ENCODE measurements at places on chromosomes 1 and 21.

DNA sequence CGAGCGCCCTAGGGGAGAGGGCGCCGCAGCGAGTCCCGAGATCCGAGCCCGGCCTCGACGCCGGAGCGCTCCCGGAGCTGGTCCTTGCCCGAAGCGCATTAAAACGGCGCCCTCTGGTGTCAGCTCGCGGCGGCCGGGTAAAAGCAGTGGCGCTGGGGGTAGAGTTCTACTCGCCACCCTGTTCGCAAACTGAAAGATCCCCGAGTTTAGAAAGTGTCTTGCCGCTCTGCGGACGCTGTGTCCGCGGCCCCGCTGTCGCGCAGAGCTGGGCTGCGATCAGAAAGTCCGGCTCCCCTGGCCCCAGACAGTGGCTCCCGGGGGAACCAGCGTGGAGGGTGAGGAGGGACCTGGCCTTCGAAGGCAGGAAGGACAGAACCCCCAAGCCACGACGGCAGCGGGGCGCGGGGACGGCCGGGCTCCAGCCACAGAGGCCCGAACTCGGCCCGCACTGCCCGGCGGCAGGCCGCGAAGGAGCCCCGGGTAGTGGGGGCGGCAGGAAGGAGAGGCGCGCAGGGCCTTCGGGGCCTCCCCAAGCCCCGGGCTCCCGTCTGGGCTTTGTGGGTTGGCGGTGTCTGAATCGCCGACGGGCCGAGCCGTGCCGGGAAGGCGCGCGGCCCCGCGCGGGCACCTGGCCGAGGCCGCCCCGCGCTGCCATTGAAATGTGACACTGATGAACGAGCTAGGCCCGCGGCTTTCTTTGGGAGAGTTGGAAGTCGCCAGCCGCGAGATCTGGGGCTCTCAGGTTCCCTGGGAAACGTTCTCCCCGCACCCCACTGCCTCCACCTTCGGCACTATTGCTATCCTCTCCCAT, 39.1 kb upstream of the NFIA start:
- peak; percentile 88 for DNase-seq

GRCh38 chr1:213623064-213623581, 364.6 kb upstream of the PROX1 start:
- DNase-seq: no peak

GRCh38 chr1:245177071-245177900, 22.5 kb downstream of the KIF26B start:
- DNase-seq: no peak

DNA sequence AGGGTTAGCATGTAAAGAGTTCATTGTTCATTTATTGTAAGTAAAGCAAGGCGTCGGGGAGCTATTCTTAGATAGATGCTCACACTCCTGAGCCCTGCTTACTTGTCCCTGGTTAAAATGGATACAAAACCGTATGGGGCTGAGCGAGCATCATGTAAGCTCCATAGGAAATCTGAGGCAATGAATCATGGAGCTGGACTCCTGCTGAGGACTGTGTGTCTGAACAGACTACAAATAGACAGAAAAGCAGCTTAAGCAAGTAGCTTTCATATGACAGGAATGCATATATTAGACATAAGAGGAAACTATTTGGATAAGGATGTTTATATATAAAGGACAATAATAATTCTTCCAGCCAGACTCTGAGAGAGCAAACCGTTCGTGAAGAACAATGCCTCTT, 604.9 kb upstream of the PTBP2 start:
- DNase-seq: no peak

- no peak for DNase-seq
These were observed 91.7 kb downstream of the TPR start for GRCh38 chr1:186283374-186283773.

DNA sequence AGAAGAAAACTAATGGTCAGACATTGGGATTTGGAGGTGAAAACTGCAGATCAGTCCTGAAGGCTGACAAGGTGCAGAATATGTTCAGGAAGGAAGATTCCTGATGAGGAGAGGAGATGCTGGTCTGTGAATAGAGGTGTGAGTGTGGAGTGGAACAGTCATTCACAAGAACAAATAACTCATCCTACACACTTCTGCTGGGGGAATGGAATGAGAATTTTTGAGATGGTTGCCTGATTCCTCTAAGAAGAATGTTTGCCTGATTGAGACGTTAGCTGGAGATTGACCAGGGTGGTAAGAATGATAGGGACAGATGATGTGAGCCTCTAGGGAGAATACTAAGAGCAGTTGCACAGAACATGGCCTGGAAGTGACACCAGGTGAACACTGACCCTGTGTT, 4.1 kb downstream of the S100A7 start:
- no peak for DNase-seq

DNA sequence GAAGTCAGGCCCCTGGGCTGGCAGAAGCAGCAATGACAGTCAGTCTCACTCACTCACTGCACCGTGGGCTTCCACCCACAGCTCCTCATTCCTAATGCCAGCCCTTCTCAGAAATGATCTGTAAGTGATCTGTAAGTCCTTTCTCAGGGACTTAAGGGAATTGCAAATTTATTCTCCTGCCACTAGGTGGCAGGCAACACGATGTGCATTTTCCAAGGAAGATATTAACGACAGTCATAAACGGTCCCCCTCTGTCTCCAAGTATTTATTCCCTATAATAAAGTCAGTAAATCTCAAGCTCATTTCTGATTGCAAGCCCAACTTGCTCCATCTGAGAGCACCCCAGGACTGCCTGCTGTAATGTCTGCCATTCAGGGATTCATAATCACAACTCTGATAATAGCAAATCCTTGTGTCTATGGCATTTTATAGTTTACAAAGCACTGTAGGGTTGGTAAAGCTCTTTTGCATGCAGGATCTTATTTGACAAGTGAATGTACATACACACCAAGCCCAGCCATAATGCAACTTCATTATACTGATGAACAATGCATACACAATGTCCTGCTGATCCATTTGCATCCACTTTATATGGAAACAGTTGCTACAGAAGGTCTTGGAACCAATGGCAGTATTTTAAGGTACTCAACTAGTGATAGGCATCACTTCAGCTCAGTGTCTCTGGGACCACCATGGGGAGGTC, 380.5 kb upstream of the CAMK1G start:
- peak; percentile 34 for DNase-seq

DNA sequence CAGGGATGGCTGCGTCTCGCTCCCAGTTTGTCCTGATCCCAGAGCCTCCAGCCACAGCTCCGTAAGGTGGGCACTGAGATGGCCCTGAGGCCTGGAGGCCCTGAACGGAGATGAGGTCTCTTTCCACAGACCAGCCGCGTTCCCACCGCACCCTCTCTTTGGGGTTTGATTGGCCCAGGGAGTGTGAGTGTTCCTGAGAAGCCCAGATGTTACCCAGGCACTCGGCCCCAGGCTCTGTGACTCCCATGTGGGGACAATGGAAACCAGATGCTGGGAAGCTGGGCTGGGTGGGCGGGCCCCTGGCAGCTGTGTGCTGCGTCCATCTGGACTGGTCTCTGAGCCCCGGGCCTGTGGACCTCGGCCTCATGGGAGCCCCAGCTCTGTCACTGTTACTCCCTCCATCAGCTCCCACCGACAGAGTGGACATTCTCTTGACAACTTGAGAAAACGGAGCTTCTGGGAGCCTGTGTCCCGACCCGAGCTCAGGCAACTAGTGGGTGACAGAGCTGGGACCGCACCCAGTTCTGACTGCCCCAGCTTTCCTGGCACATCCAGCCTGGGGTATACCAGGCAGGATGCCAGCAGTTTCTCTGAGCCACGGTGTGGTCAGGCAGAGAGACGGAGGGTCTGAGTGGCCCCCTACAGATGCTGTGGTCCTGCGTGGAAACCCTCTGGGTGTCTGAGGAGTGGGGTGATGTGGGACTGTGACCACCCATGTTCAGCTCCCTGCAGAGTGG, 9.8 kb upstream of the COL6A1 start:
- no peak for DNase-seq

DNA sequence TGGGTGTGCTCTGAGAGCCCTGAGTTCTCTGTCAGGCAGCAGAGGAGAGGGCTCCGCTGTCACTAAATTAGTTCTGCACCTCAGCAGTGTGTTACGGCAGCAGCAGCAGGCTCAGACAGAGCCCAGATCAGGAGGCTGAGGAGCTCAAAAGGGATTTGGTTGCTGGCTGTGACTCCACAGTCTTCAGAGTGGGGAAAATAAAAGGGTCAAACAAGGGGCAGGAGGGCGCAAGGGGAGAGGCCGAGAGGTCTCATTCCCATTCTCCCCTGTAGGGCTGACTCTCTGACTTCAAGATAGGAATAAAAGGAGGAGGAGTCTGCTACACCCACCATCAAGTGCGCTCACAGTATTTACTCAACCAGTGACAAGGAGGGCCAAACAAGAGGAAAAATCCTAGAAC, 9.2 kb upstream of the SLC45A3 start:
- no peak for DNase-seq

DNA sequence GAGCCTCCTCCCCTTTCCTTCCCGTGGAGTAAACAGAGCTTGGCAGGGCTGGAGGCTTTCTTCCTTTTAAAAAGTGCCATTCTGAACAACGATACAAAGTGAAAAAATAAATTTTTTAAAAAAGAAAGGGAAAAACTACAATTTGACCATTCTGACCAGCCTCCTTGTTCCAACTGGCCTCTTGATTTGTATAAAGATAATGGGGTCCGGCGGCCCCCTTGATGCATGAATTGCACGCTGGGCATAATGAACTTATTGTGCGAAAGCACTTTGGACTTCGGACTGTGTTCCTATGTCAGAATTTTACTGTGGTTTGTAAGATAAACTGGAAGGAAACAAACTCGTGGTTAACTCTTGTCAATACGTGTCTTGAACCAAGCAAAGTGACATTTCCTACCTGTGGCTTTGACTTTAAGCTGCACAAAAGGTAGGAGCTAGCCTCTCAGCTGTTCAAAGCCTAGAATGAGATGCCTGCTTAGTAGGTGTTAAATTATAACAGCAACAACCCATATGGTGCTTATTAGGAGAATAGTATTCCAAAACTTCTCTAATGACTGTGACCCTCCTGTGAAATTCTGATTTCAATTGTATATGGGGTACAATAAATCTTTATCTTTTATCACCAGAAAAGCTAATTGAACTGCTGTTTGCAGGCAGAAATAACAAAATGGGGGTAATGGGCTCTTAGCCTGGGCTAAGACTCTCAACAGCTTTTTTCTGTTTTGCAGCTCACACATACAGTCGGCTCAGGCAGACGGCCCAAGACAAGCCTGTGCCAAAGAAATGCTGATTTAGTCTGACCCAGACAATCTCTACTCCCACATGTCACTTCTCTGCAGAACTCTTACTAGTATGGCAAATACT, 9.3 kb downstream of the IRF2BP2 start:
- DNase-seq: peak; percentile 29

GRCh38 chr21:34800797-34801518, 132.2 kb downstream of the CLIC6 start:
- no peak for DNase-seq

DNA sequence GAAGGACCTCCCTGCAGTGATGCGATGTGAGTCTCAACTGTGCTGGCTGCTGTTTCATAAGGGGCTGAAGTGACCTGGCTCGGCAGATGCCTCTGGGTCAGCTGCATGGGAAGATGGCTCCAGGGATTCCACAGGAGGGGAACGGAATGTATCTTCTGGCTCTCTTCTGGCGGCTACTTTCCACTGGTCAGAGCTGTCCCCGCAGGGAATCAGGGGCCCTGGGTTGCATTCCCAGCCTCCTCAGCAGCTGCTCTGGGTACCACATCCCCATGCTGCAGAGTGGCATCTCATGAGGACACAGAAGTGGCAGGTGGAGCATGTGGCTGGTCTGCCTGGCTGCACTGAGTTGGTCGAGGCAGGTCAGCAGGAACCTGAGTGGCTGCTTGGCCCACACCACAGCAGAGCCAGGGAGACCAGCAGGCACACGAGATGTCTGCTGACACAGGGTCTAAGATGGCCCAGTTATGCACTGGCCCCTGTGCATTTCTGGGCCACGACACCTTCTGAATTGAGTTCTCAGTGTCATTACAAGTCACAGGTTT, 42.8 kb downstream of the POFUT2 start:
- no peak for DNase-seq

DNA sequence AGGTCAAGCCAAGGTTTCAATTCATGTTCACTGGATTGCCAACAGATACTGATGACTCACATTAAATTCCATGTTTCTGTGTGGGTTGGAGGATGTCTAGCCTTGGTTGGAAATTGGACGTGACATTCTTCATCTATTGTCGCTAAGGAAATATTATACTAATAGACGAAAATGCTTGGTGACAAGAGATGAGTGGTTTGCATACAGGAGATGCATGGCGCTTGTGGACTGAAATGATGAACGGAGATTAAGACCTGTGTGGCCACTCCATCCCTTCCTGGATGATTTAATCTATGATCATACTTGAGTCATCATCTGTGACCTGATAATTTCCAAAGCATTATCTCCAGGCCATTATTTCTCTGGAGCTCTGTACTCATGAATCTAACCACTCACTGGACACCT, 97.0 kb upstream of the CD34 start:
- DNase-seq: no peak

GRCh38 chr1:198726455-198726854, 87.6 kb downstream of the PTPRC start:
- DNase-seq: peak; percentile 5

DNA sequence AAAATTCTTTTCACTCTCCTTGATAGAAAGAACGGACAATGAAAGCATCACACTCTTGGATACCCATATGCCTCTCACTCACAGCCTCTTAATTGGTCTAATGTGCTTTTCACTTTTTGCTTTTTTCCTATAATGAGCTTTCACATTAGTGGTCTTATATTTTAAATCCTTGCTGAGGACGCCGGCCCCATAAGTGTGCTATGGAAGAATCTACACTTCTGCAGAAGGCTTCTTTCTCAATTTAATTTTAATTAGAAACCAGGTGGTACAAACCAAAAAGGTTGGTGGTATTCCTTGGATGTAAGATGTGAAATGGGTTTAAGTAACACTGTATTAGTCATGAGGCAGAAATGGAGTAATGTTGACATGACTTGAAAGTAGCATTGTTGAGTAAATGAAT, 190.6 kb upstream of the NFIA start:
- DNase-seq: no peak

- DNase-seq: no peak
These were observed 21.0 kb downstream of the ABCG1 start for GRCh38 chr21:42239973-42240372.

DNA sequence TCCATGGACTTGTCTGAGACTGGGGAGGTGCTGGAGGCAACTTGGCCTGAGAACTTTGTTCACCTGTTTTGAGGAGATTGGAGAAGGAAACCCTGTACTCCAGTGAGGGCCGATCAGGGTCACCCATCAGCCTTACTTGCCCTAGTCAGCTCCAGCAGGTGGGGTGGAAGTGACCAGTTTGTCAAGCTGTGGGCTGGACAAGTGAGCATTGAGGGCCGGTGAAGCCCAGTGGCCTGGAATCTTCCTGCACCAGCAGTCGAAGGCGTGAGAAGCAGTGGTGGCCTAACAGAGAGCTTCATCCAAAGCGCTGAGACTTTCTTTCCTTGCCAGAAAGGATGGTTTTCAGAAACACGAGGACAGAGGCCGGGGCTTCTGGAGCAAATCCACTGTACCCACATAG, 9.6 kb downstream of the SLC37A1 start:
- no peak for DNase-seq

GRCh38 chr1:3441880-3442279, 12.6 kb upstream of the ARHGEF16 start:
- no peak for DNase-seq

- DNase-seq: no peak
These were observed 178.6 kb downstream of the PRDM16 start for GRCh38 chr1:3247521-3248121.

GRCh38 chr1:86646256-86646655, 58.1 kb upstream of the SH3GLB1 start:
- DNase-seq: no peak
